ENCODE measurements at places on chromosomes 5 and 9.

GRCh38 chr5:31213705-31214121, 20.2 kb downstream of the CDH6 start:
- no peak for DNase-seq

- DNase-seq: no peak
Measured at GRCh38 chr5:38404667-38405276, 146.4 kb downstream of the EGFLAM start.

DNA sequence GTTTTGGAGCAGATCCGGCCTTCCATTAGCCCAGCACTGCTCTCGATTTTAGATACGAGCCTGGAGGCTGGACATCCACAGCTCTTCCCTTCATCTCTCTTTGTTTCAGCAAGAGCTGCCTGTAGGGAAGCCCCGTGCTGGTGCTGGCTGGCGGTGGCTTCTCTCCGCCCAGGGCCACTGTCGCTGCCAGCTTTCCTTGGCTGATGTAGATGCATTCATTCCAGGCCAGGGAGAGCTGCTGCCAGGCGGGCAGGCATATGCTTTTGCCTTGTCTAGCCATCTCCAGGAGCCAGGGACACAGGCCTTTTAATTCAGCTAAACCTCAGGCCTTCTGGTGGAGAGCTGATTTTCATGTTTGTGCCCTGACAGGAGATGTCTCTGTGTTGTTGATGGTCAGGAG, 409.3 kb upstream of the CLINT1 start:
- no peak for DNase-seq

- no peak for DNase-seq
Measured at GRCh38 chr5:40754381-40755092, 1.2 kb downstream of the TTC33 start.

- DNase-seq: no peak
Measured at GRCh38 chr9:18061856-18062255, 412.1 kb upstream of the ADAMTSL1 start.

DNA sequence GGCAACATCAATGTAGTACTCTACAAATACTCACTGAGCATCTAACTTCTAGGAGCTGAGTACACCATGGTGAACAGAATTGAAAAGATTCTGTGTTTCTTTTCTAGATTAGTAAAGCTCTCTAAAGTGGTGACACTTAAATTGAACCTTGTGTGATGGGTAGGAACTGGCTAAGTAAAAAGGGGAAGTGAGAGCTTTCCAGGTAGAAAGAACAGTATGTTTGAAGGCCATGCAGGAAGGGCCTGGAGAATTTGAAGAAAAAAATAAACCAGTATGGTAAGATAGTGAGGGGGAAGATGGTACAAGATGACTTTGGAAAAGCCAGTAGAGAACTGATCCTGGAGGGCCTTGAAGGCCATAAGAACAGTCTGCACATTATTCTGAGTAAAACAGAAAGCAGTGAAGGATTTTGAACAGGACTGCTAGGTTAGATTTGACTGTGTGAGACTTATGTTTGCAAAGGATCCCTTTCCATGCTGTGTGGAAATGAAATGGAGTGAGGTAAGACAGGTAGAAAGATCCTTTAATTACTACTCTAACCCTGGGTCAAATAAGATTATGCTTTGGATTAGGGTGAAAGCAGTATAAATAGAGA, 46.7 kb upstream of the UBQLN1 start:
- DNase-seq: no peak

GRCh38 chr9:124209279-124209678, 48.5 kb upstream of the NEK6 start:
- no peak for DNase-seq

DNA sequence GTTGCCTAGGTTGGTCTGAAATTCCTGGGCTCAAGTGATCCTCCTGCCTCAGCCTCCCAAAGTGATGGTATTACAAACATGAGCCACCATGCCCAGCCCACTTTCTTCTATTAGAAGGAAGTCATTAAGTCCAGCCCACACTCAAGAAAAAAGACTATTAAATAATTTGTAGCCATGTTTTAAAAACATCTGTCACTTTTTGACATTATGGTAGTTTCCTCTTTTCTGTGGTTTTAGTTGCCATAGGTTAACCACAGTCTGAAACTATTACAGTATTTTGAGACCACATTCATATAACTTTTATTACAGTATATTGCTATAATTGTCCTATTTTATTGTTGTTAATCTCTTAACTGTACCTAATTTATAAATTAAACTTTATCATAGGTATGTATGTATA, 31.9 kb upstream of the C5orf24 start:
- DNase-seq: no peak

DNA sequence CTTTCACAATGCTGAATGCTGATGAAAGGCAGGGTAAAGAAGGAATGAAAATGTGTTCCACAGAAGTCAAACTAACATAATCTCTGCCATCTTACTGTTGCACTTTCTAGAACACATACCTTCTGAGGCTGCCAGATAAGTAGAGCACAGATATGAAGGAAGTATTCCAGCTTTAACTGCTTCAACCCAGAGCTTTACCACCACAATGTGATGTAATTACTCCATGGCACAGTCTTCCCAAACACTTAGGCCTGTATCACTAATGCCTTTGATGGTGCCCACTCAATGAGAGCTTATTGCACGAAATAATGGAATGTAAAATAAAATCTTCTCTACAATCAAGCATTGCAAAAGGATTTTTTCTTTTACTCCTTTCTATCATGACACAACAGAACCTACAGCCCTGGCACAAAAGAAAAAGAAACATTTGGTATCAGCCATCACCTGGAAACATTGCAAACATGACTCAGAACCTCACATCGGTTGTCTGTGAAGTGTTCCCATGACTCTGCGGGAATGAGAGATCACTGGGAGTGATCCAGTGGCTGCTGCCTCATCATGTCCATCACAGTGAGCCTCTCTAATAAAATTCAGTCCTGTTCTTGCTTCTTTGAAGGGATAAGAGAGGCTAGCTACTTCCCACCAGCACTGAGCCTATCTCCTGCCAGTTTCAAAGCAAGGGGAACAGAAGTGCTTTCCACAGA, 385.8 kb downstream of the EFNA5 start:
- no peak for DNase-seq

- DNase-seq: no peak
Measured at GRCh38 chr5:179762781-179763176, 30.2 kb downstream of the MAML1 start.

DNA sequence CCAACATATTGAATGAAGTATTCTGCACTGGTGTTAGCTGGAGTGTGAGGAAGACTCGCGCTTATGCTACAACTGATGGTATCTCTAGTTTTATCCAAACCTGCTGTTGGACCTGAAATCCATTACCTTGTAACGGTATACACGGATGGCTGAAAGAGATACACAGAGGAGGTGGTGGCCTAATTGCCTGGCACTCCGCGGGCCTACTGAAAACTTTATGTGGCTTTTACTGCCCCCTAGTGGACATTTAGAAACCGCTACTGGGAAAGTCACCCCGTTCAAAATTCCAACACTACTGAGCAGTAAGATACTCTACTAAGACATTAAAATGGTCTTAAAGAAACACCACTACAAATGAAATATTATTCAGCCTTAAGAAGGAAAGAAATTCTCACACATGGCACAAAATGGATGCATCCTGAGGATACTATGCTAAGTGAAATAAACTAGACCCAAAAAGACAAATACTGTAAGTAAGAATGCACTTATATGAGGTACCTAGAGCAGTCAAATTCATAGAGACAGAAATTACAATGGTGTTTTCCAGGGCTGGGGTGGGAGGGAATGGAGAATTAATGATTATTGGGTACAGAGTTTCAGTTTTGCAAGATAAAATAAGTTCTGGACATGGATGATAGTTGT, 100.4 kb downstream of the TTLL11 start:
- peak; percentile 10 for DNase-seq

DNA sequence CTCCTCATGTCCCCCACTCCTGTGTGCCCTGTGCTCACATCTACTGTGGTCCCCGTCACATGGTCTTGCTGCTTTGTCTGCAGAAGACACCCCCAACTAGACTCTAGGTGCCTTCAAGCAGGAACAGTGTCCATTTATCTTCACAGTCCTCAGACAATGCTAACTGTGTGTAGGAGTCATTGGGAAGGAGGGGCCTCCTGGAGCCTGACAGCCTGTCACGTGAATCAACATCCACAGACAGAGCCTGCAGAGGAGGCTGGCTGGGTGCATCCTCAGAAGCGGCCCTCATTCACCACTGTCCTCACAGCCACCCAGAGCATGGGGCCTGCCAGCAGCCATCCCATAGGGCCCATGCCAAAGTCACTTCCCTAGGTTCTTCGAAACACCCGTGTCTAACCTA, 98.7 kb downstream of the MED10 start:
- DNase-seq: no peak

GRCh38 chr9:84146893-84147710, 166.5 kb downstream of the RMI1 start:
- no peak for DNase-seq

GRCh38 chr5:135861641-135862040, 27.2 kb downstream of the SLC25A48 start:
- no peak for DNase-seq

- DNase-seq: no peak
Measured at GRCh38 chr5:171055875-171056454, 194.1 kb downstream of the RANBP17 start.

GRCh38 chr5:83509540-83509939, 38.0 kb downstream of the VCAN start:
- DNase-seq: no peak

DNA sequence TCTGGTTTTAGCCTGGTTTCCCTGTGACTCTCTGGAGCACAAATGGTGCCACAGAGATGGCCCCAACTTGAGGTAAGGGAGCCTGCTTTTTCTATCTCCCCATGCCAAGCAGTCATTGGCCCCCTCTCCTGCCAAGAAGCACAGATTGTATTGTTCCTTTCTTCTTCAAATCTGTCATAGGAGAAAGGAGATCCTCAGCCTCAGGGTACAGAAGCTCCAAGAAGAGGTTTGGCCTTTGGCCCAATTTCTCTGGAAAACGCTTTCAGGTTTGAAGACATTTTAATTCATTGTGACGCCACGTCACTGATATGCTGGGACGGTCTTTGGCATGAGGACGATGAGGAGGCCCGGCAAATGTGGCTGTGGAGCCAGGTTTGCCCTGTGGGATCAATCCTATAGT, 29.2 kb upstream of the PANK3 start:
- no peak for DNase-seq

DNA sequence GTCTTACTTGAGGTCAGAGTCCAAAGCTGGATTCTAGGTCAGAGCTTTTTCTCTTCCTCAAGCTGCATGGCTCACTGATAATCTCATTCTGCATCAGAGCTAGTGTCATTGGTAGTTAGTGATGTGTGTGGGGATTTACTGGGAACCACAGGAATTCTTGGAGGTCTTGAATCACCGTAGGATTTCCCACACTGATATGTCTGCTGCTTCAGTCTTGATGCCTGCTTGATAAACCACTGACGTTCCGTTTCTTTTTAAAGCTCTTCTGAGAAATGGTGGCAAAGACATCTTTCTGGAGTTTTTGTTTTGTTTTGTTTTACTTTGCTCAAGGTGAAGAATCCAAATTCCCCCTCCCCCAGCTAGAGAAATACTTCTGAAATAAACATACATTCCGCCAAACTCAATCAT, 1.2 kb upstream of the GARIN3 start:
- DNase-seq: no peak

GRCh38 chr9:128917151-128917849, 3.5 kb upstream of the PHYHD1 start:
- no peak for DNase-seq

- DNase-seq: no peak
Measured at GRCh38 chr5:102628441-102629175, 126.5 kb upstream of the PAM start.

DNA sequence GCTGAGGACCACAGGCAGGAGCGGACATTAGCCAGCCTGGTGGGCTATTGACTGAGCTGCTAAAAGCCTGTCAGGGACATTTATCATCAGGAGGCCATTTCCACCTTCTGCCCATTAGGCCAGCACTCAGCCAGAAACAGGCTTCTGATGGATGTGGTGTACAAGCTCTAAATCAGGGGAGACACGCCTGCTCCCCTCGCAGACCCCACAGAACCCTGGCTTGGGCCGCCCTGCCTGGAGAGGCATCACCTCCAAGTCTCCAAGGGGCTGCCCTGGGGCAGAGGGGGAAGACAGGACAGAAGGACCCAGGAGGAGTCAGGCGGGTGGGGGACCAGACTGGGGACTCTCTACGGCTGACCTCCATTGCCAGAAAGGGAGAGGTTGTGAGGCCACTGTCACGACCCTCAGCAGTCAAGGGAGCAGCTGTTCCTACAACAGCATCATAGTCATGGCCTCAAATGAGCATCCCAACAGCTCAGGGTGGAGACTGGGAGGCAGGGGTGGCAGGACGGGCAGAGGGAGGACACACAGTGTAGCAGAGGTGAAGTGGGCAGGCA, 24.0 kb upstream of the TRIM14 start:
- no peak for DNase-seq

- DNase-seq: no peak
Measured at GRCh38 chr9:123217128-123217654, 51.2 kb downstream of the STRBP start.

- no peak for DNase-seq
Measured at GRCh38 chr9:36134761-36135505, 1.6 kb upstream of the GLIPR2 start.

DNA sequence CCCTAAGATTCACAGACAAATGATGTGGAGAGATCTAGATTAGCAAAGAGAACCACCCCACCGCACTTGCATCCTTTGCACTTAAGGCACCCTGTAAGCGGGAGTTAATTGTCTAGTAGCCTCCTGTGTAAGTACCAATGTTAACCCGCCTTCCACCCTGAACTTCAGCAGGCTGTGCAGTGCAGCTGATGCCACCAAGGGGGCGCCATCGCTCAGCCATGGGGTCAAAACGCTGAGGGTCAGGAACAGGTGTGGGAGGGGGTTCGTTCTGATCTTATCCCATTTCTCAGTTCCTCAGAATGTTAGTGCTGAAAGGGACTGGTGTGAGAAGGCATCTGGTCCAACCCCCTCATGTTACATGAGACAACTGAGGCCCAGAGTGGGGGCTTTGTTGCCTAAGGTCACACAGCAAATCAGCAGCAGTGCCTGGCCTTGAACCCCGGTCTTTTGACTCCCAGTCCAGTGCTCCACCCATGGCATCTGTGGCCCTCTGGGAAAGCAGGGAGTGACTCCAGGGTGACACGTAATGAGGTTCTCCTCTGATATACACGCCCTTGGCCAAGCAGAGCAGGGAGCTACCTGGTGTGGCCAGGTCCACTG, 57.3 kb downstream of the CYFIP2 start:
- DNase-seq: peak; percentile 21

DNA sequence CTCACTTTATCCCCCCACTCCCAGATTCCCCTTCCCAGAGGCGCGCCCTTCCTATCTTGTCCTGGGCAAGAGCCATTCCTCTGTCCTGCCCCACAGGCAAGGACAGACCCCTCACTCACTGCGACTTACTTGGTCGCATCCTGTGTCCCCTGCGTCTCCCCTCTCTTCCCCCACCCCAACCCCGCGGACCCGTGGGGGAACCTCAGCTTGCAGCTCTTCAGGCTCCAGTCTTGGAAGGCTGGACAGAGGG, 542 bp downstream of the GGTA1 start:
- DNase-seq: no peak

GRCh38 chr5:180157866-180158265, 51.1 kb downstream of the RASGEF1C start:
- no peak for DNase-seq

- DNase-seq: no peak
Measured at GRCh38 chr5:35884191-35884769, 27.6 kb downstream of the IL7R start.
